Heart right ventricle (tissue), 16 donors: ENCODE measurements at places on chromosomes 4 and X. TPM values are rescaled to one million over a fixed set of nuclear protein-coding genes. Genes with fewer than 3 reads are reported as not detected.

PDCL2 gene
- not detected for total RNA-seq

DNA sequence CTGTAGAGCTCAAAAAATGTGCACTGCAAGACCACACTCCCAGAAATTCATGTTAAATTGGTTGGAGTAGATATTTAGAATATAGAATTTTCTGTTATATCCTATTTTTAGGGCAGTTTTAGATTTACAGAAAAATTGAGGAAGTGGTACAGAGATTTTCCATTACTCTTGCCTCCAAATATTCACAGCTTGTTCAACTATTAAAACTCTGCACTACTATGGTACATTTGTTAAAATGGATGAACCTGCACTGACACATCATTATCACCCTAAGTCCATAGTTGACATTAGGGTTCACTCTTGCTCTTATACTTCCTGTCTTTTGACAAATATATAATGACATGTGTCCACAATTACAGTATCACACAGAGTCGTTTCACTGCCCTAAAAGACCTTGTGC lies 1724.5 kb downstream of the C4orf33 start:
- DNase-seq, result no peak

- no peak for DNase-seq
These were observed 26.3 kb downstream of the POLA1 start for GRCh38 chrX:24720036-24720435.

MID1 gene
- total RNA-seq, result 22.6 TPM

GRCh38 chrX:53682885-53683555 lies 3.5 kb downstream of the HUWE1 start:
- DNase-seq, result no peak

GRCh38 chr4:68299492-68300457 lies 50.1 kb downstream of the YTHDC1 start:
- DNase-seq, result no peak

GRCh38 chr4:146640465-146641061 lies 1.9 kb downstream of the POU4F2 start:
- DNase-seq, result no peak

GRCh38 chr4:4750187-4750586 lies 109.3 kb upstream of the MSX1 start:
- DNase-seq, result no peak

IRS4 gene
- total RNA-seq, result not detected

- DNase-seq, result no peak
These were observed 62.1 kb downstream of the CC2D2A start for GRCh38 chr4:15531792-15532191.

GRCh38 chr4:154604696-154605200 lies 7.7 kb downstream of the FGG start:
- DNase-seq, result no peak
